ENCODE measurements at places on chromosomes 3 and 15.

DNA sequence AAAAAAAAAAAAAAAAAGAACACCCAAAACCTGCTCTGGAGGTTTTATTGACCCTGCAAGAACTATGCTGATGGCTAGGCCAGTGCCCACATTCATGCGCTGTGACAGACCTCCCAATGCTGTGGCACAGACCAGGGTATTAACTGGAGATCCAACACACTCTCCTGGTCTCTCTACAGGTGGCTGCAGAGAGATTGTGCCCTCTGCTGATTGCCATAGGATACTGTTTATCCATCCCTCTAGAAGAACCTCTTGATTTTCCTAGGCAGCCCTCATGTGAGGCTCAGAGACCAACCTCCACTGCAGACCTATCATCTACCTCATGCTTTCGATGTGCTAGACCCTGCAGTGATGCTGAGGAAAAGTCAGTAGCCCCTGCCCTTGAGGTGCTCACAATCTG is 125.5 kb upstream of the TRIM42 start:
- DNase-seq, result no peak

DNA sequence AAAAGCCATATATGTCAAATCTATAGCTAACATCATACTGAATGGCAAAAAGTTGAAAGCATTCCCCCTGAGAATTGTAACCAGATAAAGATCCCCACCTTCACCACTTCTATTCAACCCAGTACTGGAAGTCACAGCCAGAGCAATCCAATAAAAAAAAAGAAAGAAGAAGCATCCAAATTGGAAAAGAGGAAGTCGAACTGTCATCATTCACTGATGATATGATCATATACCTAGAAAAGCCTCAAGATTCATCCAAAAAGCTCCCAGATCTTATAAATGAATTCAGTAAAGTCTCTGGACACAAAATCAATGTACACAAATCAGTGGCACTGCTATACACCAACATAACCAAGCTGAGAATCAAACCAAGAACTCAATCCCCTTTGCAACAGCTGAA is 97.4 kb downstream of the CBLB start:
- DNase-seq, result no peak

- peak; percentile 50 for DNase-seq
Observed at GRCh38 chr3:65170390-65171042, 482.7 kb upstream of the ADAMTS9 start.

GRCh38 chr3:116639641-116640040 is 69.9 kb upstream of the TUSC7 start:
- no peak for DNase-seq

GRCh38 chr3:58528629-58529028 is 8.4 kb downstream of the ACOX2 start:
- DNase-seq, result no peak

GRCh38 chr3:142863010-142863817 is 25.7 kb downstream of the PCOLCE2 start:
- no peak for DNase-seq

DNA sequence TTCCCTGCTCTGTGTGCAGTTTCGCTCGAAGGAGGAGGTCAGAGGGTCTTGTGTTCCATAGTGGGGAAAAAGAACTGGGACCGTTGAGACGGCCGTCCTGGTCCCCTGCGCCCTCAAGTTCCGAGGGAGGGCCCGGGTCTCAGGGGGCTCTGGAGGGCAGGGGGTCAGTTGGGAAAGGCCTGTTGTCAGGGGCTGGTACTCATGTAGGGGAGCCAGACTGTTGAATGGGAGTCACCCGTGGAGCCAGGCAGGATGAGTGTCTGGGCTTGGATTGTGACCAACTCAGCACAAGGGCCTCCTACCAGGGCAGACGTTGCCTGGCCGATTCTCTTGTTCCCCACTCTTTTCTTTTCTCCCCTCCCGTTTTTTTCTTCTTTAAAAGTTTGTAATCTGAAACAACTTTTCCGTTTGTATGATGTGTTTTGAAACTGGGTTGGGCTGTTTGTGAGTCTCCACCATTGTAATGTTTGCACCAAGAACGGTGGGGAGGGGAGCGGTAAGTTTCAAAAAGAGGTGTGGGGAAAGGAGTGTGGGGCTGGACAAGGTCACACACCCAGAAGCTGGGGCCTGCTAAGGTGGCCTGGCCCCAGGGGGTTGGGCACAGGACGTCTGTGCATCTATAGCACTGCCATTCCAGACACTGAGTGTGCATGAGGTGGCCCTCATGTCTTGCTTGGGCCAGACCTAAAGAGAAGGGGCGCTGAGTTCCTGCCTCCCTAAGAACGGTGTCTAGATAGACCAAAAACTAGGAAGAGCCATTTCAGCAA is 1.1 kb downstream of the CMTM7 start:
- DNase-seq, result no peak

GRCh38 chr3:86708893-86709292 is 282.1 kb downstream of the VGLL3 start:
- no peak for DNase-seq

DNA sequence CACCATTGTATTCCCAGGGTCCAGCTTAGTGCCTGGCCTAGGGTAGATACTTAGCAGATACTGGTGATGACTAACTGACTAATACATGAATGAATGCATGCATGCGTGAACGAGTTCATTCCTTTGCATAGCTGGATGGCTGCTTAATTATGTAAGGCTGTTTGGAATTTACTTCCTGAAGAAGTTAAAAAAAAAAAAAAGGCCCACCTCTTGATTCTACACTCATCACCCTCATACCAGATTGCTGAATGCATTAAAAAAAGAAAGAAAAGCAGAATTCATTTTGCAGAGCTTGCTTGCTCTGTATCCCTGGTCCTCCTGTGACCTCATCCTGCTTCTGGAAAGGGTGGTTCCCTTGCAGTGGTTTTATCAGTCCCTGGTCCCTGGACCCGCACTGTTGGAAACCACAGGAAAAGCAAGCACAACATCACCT is 277.6 kb upstream of the CFAP20DC start:
- DNase-seq, result peak; percentile 84

- DNase-seq, result no peak
Observed at GRCh38 chr15:65906396-65906795, 37.1 kb downstream of the RAB11A start.

DNA sequence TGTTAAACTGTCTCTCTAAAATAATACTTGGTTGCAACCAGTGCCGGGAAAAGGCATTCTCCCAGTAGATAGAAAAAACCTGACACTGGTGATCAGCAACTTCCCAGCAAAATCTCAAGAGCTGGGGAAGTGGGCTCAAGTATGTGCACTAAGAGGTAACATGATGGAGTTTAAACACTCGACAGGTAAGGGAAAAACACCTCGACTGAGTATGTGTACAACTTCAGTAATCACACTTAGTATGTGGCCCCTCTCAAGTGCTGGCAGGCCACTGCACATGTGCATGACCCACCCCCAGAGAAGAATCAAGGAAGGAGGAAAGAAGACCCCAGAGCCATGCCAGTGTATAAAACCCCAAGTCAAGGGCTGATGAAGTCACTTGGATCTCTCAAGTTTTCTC is 27.4 kb downstream of the SPESP1 start:
- DNase-seq, result no peak

DNA sequence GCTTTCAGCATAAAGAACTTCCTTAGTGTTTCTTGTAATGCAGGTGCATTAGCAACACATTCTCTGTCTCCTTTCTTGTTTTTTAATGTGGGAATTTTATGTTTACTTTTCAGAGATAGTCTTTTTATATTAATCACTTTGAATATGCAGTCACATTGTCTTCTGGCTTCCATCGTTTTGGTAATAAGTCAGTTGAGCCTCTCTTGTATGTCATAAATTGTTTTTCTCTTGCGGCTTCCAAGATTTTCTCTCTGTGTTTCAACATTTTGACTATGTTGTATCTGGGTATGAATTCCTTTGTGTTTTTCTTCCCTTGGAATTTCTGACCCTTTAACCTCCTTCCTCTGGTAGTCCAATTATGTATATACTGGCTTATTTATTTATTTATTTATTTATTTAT is 25.3 kb downstream of the GABRG3 start:
- DNase-seq, result no peak

DNA sequence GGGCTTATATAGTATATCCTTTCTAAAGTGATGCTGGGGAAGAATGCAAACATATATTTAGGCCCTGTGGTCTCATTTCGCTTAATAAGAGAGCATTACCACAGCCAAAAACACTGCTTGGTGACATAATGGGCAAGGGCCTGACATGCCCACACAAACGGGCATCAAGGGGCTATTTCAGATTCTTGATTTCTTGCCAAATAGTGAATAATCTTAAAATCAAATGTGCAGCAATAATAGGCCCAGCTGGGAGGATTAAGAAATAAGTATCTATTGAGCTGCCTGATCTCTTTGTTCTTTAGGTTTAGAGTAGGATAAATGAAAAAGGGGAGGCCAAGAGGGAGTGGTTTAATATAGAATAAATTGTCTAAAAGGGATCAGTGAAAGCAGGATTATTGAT is 241.0 kb upstream of the GBE1 start:
- no peak for DNase-seq

DNA sequence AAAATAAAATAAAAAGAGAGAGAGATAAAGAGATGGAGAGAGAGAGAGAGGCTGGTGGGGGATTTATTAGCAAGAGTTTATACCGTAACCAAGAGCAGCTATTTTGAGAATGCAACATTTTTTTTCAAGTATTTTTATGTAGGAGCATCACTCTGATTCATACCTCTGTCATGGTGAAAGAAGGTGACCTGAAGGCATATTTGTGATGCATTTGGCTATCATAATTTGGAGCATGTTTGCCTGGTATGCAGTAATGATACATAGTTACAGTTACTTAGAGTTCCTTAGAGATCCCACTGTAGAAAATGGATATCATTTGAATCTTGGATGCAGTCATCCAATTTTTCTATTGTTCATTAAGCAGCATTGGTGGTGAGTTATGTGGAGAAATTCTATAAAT is 1472.4 kb downstream of the SI start:
- DNase-seq, result no peak

DNA sequence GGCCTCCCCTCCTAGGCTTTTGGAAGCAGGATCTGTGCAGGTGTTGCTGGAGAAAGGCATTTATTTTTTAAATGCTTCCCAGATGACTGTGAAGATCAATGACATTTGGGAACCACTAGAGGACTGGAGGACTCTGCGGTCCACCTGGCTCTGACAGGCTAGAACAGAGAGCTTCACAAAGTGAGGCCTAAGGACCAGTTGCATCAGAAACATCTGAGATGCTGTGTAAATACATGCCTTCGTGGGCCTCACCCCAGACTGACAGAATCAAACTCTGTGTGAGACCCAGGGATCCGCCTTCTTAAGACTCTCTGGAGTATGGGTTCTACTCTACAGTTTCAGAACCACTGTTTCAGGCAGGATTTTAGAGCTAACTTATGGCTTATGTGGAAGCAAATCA is 105.0 kb upstream of the ICE2 start:
- DNase-seq, result no peak

- DNase-seq, result no peak
Observed at GRCh38 chr15:42151736-42152135, 4.7 kb downstream of the PLA2G4F start.

- no peak for DNase-seq
Observed at GRCh38 chr3:17033516-17034168, 148.9 kb downstream of the PLCL2 start.

Data from fibroblast of skin of left biceps (primary cell).